ENCODE measurements at places on chromosomes 7 and 10.

- no peak for DNase-seq
Observed at GRCh38 chr10:73601486-73601921, 10.4 kb upstream of the USP54 start.

GRCh38 chr10:5234106-5234860 is 37.6 kb downstream of the AKR1C4 start:
- DNase-seq: no peak

DNA sequence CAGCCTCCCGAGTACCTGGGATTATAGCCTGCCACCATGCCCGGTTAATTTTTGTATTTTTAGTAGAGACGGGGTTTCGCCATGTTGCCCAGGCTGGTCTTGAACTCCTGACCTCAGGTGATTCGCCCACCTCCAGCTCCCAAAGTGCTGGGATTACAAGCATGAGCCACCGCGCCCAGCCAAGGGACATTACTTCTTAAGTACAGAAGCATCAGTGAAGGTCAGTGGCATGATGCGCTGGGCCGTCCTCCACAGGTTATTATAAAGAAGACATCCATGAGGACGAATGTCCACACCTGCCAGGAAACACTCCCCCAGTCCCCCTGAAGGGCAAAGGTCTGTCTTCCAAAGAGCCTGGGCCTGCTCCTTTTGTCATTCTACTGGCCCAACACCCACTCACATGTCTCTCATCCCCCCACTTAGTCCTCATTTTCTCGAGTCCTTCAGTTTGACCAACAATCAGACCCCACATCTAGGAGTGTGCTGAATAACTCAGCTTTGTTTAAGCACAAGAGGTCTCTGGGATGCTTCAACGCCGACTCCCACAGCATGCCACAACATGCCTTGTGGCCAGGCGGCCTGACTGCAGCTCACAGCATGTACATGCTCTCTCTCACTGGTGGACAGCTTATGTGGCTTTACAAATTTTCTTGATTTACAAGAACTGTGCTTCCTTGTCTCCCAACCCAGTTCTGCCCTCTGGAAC is 73.0 kb downstream of the CTBP2 start:
- no peak for DNase-seq

GRCh38 chr7:3899559-3899991 is 598.5 kb downstream of the SDK1 start:
- no peak for DNase-seq

GRCh38 chr7:18096087-18096486 is 68.4 kb upstream of the PRPS1L1 start:
- DNase-seq: no peak

- no peak for DNase-seq
Observed at GRCh38 chr7:54161621-54162020, 380.6 kb upstream of the VSTM2A start.

DNA sequence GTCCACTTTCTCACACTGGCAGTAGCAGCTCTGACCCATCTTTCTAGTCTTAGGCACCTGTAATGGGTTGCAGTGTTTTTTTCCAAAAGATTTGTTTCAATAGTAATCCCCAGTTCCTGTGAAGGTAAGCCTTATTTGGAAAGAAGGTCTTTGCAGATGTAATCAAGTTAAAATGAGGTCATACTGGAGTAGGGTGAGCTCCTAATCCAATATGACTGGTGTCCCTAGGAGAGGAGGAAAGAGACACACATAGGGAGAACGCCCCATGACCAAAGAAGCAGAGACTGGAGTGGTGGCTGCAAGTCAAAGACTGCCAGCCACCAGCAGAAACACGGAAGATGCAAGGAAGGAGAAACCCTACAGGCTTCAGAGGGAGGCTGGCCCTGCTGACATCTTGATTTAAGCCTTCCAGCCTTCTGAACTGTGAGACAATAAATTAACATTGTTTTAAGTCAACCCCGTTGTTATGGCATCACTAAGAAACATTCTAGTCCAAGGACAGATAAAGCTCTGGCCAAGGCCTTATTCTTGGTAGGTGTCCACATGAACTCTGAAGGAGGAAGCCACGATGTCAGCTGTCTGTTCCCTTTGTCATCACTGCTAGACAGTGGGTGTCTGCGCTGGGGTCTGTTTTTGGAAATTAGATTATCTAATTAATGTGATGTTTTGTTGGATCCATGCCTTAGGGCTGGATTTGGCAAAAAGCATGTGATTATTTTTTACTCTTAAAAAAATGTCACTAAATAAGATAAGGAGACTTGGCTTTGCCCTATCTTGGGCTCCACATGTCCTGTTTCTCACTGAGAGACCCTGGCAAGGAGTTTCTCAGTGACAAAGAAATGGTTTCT is 214.9 kb downstream of the KCNMA1 start:
- no peak for DNase-seq

DNA sequence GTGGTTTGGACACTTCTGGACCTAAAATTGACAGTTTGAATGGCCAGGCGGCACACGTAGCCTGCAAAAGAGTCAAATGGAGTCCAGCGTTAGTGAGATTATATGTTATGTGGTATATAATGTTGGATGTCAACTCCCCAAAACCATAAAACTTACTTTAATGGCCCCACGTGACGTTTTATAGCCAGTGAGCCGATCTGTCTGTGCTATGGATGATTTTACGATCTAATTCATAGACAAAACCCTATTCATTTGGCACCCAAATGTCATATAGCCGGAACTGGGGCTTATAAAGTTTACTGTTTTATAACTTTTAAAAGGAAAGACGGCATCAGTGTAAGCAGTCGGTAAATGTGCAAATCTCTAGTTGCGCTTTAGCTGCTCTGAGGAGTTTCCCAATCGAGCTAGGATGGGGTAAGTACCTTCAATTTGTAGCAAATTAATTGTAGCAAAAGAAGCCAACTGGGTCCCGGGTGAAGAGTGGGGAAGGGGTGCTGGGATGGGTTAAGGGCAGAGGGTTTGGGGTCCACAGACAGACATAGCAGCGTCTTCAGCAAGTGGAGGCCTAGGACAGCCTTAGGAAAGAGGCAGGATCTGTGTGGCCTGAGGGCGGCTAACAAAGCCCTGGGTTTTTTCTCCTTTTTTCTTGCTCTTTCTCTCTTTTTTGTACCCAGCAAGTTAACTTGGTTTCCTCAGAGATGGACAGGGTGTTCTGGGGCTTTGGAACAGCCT is 3.2 kb downstream of the HOXA5 start:
- no peak for DNase-seq

DNA sequence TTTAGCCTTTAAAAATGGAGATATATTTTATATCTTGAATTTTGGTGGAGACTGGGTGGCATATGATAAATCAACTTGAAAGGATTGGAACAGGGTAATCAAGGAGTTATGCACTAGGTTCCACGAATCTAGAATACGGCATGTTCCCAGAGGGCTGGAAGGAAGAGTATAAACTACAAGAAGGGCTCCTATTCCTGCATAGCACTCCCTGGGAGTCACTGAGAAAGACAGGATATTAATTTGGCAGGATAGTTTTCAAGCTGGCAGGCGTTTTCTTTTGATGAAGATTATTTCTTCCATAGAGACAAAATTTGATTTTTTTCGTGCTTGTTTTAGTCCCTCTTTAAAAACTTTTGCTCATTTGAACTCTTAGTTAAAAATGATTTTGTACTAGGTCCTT is 119.7 kb downstream of the VWC2 start:
- DNase-seq: no peak

GRCh38 chr7:42074076-42074475 is 162.9 kb downstream of the GLI3 start:
- no peak for DNase-seq

GRCh38 chr10:114631666-114632417 is 26.2 kb downstream of the ABLIM1 start:
- peak; percentile 57 for DNase-seq

GRCh38 chr7:158312789-158313188 is 274.8 kb downstream of the PTPRN2 start:
- no peak for DNase-seq

DNA sequence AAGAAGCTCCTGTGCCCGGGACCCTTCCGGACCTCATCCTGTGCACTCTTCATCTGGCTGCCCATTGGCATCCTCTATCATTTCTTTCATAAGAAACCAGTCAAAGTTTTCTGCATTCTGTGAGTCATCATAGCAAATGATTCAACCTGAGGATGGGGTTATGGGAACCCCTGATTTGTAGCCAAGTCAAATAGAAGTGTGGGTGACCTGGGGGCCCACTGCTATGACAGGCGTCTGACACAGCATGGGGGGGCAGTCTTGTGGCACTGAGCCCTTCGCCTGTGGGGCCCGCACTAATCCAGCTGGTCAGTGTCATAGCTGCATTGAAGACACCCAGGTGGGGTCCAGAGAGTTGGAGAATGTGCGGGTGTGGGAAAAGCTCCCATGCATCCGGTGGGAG is 230.4 kb downstream of the USP6NL start:
- no peak for DNase-seq

- DNase-seq: no peak
Observed at GRCh38 chr7:134996097-134996550, 9.8 kb downstream of the AGBL3 start.

DNA sequence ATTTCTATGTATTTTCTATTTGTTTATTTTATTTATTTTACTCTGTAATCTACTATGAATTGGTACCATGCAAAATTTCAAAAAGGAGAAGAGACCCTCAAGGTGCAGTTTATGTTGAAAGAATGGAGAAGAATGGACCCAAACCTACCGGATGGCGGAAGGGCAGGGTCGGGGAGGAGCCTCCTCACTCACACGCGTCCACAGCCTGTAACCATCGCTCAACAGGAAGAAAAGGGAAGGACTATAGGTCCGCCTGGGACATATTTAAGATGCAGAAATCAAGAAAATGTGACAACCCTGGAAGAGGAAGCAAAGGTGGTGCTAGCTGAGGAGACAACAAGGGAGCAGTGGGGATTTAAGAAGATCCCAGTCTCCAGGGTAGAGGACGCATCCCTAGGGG is 158.4 kb downstream of the COBL start:
- DNase-seq: no peak

GRCh38 chr10:75632805-75633462 is 201.5 kb downstream of the LRMDA start:
- no peak for DNase-seq

GRCh38 chr7:68724965-68725364 is 873.3 kb upstream of the AUTS2 start:
- DNase-seq: no peak

- DNase-seq: no peak
Observed at GRCh38 chr10:66928776-66929175, 2.9 kb downstream of the LRRTM3 start.

DNA sequence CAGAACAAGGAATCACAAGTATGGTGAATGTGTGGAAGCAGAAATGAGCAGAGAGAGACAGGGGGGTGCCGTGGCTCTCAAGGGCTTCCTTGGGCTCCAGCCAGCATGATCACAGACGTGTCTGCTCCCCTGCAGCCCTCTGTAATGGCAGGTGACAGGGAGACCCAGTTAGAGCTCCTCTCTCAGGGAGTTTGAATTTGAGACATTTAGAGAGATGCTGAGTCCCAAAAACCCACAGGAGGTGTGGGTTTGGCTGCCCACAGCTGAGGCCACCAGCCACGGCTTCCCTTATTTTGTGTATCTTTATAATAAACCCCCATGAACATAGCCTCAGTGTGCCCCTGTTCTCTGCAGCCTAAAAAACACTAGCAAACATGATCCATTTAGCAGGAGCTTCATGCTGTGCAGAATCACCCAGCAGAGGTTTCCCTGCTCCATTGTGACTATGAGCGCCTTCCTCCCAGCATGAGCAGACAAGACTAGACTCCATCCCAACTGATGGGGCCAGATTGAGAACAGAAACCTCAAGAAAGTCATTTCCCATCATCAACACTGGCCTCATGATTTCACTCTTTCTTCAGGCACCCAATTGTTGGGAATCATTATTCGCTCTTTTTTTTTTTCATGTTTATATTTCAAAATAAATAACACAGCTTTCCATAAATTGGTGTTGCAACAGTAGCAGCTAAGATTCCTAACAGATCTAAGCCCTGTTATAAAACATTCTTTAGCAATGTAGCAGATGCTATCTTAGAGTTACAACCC is 13.4 kb downstream of the NOD1 start:
- DNase-seq: no peak

DNA sequence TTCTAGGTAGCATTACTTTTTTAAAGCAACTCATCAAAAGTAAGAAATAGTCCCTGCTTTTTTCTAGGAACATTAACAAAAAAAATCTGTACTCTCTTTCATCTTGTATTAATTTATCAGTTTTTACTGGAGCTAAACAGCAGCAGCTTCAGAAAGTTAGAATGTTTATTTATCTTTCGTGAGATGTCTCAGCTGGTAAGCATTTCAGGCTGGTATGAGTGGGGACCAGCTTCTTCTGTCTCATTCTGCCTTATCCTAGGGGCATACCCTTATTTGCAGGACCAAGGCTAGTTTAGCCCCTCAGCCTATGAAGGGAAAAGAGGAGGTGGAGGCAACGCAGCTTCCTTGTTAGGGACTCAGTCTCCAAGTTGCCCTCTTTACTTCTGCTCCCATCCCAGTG is 35.1 kb downstream of the LANCL2 start:
- no peak for DNase-seq

DNA sequence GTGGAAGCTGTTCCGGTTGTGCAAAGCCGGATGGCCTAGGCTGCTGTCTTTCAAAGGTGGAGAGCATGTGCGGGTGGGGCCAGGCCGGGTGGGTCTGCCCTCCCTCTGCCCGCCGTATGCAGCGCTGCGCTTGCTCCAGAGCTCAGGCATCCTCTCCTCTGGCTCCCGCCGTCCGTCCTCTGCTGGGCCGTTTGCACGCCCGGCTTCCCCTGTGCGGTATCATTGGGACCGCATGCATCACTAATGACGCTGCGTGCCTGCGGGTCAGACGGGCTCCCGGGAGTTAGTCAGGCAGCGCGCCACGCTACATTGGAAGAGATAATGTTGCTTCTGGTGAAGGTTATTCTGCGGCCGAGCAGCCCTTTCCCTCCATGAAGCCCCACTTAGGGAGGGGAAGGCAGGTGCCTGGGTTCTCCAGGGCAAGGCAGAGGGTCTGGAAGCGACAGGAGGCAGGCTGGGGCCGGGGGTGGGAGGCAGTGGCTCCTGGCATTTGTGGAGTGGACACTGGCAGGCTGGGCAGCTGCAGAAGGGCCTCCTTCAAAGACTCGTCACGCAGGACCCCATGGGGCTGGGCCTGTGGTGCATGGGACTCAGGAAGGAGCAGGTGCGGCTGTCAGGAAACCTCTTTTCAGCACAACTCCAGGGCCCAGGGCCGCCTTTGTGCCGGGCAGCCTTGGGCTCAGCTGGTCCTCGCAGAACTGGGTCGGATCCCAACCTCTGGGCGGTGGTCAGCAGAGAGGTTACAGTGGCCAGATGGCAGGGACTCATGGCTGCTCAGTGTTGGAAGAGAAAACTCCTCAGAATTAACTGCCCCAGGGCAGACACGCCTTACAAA is 318.5 kb downstream of the WDR37 start:
- no peak for DNase-seq

All from dorsolateral prefrontal cortex (tissue), 122 donors.